ENCODE measurements at places on chromosomes 16 and 17.

DNA sequence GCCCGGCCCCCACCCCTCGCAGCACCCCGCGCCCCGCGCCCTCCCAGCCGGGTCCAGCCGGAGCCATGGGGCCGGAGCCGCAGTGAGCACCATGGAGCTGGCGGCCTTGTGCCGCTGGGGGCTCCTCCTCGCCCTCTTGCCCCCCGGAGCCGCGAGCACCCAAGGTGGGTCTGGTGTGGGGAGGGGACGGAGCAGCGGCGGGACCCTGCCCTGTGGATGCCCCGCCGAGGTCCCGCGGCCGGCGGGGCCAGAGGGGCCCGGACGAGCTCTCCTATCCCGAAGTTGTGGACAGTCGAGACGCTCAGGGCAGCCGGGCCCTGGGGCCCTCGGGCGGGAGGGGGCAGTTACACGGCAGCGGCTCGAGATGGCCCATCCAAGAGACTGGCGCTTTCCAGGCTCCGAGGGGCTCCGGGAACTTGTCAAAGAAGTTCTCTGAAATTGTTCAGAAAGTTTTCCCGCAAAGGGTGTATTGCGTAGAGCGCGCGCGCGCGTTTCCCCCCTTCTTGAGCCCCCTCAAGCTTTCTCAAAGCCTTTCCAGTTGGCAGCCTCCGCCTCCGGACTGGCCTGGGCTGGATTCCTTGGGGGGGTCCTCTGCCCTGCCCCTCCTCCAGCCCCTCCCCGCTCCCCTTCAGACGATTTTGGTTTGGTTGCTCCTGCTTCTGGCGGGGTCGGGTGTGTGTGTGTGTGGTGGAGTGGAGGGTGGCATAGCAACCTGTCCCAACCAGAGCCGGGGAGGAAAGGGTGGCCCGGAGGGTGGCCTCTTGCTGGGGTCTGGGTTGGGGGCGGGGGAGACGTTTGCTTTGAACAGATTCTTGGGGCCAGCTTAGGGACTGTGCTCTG, 504 bp downstream of the ERBB2 start:
- no peak for DNase-seq

- DNase-seq = peak; percentile 94
These were observed 27.8 kb downstream of the TK2 start for GRCh38 chr16:66521951-66522771.

DNA sequence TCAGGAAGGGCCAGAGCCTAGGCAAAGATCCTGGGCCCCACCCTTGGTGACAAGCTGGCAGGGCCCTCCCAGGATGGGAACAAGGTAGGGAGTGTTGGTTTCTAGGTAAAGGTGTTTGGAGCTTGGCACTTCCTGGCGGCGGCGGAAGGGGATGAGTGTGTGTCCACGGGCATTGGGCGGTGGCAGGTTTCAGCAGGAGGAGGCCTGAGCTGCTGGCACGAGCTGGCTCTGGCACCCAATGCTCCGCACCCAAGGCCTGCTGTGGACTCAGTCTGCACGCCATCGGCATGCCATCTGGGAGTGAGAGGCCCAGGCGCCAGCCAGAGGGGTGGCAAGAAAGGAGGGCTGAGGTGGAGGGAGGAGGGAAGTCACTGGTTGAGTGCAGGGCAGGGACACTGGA, 46.9 kb upstream of the TAC4 start:
- no peak for DNase-seq

DNA sequence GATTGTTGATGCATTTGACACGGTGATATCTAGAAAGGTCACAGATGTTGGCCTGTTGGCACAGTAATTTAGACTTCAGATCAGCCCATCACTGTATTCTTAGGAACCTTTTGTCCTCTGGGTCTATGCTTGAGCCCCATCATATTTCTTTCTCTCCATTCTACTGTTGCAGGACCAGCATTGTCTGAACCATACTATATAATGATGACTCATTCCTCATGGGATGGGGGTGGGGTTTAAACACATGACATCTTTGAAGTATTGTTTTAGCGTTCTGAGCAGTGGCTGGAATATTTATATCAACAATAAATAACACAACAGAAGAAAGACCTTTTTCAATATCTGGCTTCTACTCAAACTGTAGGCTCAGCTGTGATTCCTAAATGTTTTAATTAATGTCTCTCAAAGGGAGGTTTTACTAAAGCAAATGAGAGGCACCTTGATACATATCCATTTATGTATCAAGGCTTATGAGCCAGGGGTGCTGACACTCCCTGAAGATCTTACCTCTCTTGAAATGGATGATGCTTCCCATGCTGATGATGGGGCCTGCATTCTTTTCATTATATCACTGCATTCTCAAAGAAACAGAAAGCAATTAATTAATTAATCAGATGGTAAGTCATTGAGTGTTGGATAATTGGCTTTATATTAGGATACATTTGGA, 379.0 kb upstream of the GOT2 start:
- DNase-seq = no peak

Measured in CD4-positive, alpha-beta T cell treated with Interleukin-15 for 4 hours (primary cell).